Right renal cortex interstitium (tissue), 3 donors: ENCODE measurements at places on chromosomes 7 and 10. TPM values are rescaled to one million over a fixed set of nuclear protein-coding genes. Genes with fewer than 3 reads are reported as not detected.

MACC1 gene
- 9.3 TPM for polyA plus RNA-seq

FBXO24 gene
- 1.4 TPM for polyA plus RNA-seq

DYNC1I1 gene
- 0.61 TPM for polyA plus RNA-seq

AKR1C1 gene
- 10.1 TPM for polyA plus RNA-seq

UNCX gene
- polyA plus RNA-seq, result 6.5 TPM

TUBB8 gene
- 0.69 TPM for polyA plus RNA-seq

ETV1 gene
- 37.2 TPM for polyA plus RNA-seq

HSPA12A gene
- 33.9 TPM for polyA plus RNA-seq

IRF5 gene
- 8.4 TPM for polyA plus RNA-seq

PIP gene
- polyA plus RNA-seq, result not detected

NEUROG3 gene
- polyA plus RNA-seq, result not detected

FAM170B gene
- not detected for polyA plus RNA-seq

SPDYE3 gene
- polyA plus RNA-seq, result 8.1 TPM

ACBD5 gene
- polyA plus RNA-seq, result 43.6 TPM

CUBN gene
- polyA plus RNA-seq, result 237 TPM

STAG3 gene
- polyA plus RNA-seq, result 9.2 TPM

NEURL1 gene
- 1.1 TPM for polyA plus RNA-seq

RASA4B gene
- 5.4 TPM for polyA plus RNA-seq
